ENCODE measurements at places on chromosomes 3 and 15.

DNA sequence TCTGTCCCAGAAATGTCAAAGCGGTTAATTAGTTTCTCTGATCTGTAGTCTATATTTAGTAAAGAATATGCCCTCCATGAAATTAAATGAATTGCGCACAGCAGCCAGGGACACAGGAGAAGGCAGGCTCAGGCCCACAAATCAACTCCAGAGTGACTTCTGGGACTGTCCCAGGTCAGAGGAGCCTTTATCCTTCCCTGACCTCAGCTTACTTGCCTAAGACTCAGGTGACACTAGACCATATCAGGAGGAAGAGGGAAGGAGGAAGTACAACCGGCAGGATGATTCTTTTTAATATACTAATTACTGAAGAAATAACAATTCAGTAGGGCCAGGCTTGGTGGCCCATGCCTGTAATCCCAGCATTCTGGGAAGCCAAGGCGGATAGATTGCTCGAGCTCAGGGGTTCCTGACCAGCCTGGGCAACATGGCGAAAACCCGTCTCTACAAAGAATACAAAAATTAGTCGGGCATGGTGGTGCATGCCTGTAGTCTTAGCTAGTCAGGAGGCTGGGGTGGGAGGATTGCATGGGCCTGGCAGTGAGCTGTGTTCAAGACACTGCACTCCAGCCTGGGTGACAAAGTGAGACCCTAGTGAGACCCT, 1.8 kb upstream of the GPR15 start:
- no peak for DNase-seq

- no peak for DNase-seq
Measured at GRCh38 chr3:172216911-172217310, 177.5 kb downstream of the FNDC3B start.

DNA sequence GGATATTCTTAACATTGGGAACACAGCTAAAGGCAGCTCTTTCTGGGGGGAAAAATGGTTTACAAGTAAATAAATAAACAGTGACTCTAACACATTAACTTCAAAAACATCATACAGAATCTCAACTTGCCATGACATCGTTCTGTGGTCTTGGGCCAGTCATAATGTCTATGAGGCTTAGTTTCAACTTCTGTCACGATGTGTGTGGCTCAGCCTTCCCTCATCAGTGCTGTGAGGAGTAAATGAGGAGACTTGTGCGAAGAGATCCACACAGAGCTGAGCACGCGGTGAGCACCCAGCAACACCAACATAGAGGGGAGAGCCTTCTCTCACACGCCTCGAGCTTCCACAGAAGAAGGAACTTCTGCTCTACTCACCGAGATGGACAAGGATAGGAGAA, 49.0 kb downstream of the DZIP1L start:
- no peak for DNase-seq

DNA sequence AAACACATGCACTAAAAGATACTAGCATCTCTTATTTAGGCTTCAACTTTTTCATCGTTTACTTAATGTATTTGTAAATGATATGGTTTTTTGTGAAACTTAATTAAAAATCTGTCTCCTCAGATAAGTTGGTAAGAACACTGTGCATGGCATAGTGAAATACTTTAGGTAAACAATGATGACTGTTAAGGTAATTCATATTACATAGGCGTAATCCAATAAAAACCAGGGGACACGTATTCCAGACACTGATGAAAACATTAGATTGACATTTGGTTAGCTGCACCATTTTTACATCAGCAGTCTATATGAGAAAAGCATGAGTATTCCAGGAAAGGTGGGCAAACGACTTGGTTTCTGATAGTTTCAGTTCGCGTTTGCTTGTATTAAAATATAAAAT, 170.0 kb downstream of the MBNL1 start:
- DNase-seq: no peak

GRCh38 chr3:107309312-107309711, 67.9 kb upstream of the CCDC54 start:
- no peak for DNase-seq

GRCh38 chr3:181998828-181999227, 287.1 kb downstream of the SOX2 start:
- no peak for DNase-seq

- no peak for DNase-seq
Measured at GRCh38 chr3:45895686-45896468, 9.5 kb downstream of the CCR9 start.

DNA sequence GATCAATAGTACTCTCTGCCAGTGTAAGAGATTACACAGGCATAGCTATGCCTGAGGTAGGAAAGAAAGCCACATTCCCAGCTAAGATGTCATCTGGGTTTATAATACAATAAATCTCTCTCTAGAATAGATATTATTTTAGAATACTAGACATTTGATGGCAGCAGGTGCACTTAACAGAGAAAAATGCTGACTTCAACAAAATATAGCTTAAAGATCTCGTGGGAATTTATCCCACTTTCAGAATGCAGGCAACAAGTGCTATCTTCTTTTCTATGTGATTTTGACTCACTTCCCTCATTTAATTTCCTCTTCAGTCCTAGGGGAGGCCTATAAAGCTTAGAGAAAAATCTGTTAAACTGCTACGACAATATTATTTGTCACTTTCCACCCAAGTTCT, 60.9 kb upstream of the FSIP1 start:
- no peak for DNase-seq

DNA sequence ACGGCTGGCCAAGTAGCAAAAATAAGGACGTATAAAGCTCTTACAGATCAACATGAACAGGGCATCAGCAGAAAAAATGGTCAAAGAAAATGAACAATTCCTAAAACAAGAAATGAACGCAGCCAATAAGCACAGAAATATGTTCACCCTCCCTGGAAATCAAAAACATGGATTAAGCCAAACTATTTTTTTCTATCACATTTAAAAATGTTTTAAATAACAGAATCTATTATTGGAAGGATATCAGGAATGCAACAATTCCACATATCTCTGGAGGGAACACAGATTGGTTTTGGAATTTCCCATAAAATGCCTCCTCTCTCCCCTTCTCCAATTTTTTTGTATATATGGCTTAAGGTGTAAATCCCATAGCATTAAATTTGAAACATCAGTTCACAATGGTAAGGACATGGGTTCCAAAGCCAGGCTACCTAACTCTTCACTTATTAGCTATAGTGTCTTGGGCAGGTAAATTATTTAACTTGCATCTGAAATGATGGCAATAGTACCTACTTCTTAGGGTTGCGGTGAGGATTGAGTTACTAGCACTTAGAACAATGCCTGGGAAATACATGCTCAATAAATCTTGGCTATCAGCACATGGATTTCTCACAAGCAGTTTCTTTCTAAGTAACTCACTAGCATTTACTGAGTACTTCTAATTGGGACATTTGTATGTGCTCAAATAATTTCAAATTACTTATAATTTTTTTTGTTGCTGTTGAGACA, 10.1 kb downstream of the UACA start:
- no peak for DNase-seq

GRCh38 chr15:72599855-72600464, 54.5 kb upstream of the GOLGA6B start:
- DNase-seq: peak; percentile 41

DNA sequence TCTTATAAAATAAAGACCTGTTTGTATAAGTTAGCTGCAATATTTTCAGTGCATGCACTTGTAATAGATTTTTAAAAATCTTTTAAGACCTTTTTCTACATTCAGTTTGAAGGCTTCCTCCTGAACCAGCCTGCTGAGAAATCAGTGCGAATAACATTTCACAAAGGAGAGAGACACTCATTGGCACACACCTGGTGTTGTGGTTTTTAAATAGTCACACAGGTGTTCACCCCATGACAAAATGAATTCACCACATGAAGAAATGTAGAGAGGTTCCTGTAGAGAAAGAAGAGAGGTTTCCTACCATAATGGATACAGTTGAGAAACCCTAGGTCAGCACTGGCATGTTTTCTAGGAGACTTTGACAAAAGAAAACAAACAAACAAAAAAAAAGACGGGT, 237.3 kb downstream of the CNTN6 start:
- DNase-seq: no peak

- DNase-seq: peak; percentile 72
Measured at GRCh38 chr15:70299931-70300869, 202.5 kb upstream of the TLE3 start.

DNA sequence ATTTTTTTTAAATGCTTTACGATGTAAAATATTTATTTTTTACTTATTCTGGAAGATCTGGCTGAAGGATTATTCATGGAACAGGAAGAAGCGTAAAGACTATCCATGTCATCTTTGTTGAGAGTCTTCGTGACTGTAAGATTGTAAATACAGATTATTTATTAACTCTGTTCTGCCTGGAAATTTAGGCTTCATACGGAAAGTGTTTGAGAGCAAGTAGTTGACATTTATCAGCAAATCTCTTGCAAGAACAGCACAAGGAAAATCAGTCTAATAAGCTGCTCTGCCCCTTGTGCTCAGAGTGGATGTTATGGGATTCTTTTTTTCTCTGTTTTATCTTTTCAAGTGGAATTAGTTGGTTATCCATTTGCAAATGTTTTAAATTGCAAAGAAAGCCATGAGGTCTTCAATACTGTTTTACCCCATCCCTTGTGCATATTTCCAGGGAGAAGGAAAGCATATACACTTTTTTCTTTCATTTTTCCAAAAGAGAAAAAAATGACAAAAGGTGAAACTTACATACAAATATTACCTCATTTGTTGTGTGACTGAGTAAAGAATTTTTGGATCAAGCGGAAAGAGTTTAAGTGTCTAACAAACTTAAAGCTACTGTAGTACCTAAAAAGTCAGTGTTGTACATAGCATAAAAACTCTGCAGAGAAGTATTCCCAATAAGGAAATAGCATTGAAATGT, 15.6 kb downstream of the THBS1 start:
- no peak for DNase-seq

DNA sequence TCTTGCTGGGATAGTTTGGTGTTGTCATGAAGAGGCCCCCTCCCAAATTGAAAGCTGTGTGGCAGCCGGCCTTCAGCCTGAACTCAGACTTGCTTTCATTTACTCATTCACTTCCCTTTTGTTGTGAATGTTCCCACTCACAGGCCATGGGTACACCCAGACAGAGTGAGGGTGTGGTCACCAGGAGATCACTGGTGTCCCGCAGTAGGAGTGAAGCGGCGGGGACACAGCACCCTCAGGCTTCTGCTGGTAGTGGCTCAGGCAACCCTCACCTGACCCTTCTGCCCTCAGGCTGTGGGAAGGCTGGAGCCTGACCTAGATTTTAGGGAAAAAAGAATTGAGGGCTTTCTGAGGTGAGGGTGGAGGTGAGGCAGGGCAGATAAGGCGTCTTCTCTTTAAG, 244.4 kb downstream of the SOX2 start:
- DNase-seq: no peak

DNA sequence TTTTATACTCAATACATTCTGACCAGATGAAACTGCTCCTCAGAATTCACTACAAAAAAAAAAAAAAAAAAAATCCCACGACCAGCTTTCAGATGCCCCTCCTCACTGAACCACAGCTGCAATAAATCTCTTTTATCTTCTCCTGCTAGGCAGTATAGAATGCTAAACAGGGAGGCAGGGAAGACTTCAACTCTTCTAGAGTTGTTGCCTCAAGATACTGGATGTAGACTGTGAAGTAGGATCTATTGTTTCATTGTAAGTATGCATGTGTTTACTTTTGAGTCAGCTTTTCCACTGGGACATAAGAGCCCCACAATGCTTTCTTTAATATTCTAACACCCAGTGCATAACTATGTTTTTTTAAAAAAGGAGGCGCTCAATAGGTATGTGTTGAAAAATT, 401.4 kb downstream of the TBL1XR1 start:
- no peak for DNase-seq

- no peak for DNase-seq
Measured at GRCh38 chr3:175108613-175109151, 249.5 kb downstream of the NAALADL2 start.

DNA sequence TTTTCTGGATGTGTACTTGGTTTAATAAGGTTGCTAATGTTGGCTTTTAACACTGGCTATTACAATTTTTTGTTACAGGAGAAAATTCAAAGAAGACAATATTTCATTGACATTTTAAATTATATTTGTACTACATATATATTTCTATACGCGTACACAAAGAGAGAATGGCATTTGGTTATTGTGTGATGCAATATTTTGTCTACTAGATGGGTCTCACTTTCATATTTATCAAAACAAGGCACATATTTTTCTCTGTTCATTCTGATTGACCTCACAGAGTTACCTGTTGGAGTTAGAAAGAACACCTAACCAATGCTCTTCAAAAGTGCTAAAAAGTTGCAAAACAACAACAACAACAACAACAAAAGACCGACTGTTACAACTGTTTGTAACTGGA, 50.2 kb upstream of the VGLL3 start:
- no peak for DNase-seq

DNA sequence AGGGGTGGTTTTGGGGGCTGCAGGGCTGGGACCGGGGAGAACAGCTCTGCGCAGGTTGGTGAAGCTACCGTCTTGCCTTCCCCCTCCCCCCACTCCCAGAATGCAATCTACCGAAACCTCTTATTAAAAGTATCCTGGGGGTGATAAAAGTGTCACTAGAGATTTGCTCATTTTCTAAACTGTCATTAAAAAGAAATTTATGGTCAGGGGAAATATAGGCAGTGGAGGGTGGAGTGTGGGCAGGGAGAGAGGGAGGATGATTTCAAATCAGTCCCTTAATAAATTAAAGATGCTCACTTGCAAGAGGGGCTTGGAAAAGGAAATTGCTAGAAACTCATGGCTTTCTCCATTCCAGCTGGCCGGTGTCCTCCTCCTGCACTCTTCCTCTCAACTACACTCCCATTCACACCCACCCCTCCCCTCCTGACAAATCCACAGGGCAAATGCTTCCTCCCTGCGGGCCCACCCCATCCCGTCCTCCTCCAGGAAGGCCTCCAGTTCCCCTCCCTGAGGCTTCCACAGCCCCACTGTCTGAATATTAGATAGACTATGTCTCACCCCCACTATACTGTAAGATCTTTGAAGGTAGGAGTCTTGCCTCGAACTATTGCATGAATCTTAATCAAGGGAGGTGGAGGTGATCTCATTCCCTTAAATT, 83.9 kb downstream of the TLE3 start:
- DNase-seq: no peak

GRCh38 chr15:63502843-63503738, 1.3 kb upstream of the USP3 start:
- DNase-seq: peak; percentile 86

GRCh38 chr3:99355465-99355864, 282.9 kb upstream of the COL8A1 start:
- DNase-seq: no peak

DNA sequence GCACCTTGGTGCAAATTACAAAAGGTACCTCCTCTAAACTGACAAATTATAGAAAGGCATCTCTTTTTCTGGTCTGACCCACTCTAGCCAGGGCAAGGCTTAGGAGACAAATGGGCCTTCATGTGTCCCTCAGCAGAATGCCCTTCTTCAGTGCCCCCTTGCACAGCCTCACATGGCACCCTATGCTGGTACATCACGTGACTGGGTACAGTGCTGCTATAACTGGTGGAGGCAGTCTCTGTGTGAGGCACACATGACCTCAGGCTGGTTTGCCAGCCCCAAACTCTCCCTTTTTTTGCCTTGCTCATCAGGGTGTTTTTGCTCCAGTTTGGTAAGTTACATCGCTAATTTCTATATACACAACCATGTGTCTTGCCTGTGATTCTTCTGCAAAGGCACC, 3.1 kb downstream of the CLEC3B start:
- no peak for DNase-seq

GRCh38 chr15:68492855-68493254, 60.9 kb upstream of the ITGA11 start:
- no peak for DNase-seq

- DNase-seq: peak; percentile 76
Measured at GRCh38 chr15:60704129-60704528, 225.2 kb upstream of the ICE2 start.

GRCh38 chr15:83310521-83311456, 26.3 kb upstream of the BNC1 start:
- no peak for DNase-seq

GRCh38 chr3:36164400-36164799, 215.9 kb upstream of the STAC start:
- no peak for DNase-seq
